ENCODE measurements at places on chromosomes 4 and X.

DNA sequence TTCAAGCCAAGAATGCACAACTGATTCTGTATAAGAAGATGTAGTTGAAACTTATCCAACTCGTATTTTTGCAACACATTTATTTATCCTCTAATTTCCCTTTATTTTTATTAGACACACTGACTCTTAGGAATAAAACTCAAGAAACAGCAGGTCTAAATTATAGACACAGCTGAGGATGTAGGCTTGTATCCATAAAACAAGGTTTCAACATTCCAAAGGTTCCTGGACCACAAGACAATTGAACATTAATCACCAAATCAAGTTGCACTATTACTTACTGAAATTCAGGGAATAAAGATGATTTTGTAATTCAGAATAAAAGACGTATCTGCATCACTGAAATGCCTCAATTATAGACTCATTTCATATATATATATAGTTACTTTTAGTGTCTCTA is 683.5 kb upstream of the GRIA3 start:
- no peak for DNase-seq

DNA sequence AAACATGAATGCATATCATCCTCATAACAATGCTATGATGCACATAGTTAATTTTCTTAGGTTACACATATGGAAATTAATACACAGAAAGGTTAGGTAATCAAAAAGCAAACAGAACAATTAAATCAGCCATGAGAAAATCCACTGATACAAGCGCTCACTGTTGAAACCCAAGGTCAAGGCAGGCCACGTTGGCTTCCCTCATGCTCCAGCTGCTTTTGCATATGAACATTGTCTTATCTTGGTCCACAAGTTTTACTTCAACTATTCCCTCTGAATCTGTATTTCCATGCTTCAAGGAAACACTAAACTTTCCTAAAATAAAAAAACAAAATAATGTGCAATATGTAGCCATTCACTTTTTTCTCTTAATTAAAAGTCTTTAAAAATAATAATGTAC is 34.5 kb upstream of the PLA2G12A start:
- no peak for DNase-seq

DNA sequence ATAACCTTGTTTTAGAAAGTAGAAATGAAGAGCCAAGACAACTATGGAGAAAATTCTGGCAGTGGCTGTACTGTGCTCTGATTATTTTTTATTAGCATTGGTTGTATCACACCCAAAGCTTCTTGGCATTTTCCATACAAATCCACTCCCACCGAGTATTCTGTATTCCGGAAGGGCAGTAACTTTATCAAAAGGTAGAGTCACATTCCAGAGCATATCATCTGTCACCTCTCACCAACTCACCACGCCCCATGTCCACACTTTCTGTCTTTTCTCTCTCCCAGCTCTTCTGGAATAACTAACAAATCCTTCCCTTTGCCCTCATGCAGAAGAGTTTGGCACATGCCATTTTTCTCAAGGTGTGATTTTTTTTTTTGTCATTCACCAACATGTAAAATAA is 52.7 kb downstream of the CORIN start:
- no peak for DNase-seq

- DNase-seq: no peak
Observed at GRCh38 chr4:118289794-118290193, 63.0 kb downstream of the PRSS12 start.

- no peak for DNase-seq
Observed at GRCh38 chr4:140603286-140603685, 34.5 kb upstream of the UCP1 start.
